ENCODE measurements at places on chromosomes 11 and 22.

DNA sequence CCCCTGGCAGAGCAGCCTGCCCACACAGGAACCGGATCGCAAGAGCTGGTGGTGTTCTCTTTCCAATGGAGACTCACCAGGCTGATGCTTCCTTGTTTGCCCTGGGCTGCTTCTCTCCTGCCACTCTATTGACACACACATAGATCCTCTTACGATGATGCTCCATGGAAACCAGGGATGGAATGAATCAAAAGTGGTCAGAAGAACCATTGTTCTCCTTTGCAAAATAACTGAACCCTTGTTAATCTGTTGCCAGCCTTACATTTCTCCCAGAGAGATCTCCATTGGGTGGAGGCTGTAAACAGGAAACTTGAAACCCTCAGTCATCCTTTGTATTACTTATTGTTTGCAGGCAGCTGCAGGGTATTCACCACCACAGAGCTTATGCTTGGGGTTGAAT, 24.6 kb upstream of the LDLRAD3 start:
- DNase-seq, result peak; percentile 80

GRCh38 chr11:808427-809286, 1.1 kb upstream of the RPLP2 start:
- no peak for DNase-seq

DNA sequence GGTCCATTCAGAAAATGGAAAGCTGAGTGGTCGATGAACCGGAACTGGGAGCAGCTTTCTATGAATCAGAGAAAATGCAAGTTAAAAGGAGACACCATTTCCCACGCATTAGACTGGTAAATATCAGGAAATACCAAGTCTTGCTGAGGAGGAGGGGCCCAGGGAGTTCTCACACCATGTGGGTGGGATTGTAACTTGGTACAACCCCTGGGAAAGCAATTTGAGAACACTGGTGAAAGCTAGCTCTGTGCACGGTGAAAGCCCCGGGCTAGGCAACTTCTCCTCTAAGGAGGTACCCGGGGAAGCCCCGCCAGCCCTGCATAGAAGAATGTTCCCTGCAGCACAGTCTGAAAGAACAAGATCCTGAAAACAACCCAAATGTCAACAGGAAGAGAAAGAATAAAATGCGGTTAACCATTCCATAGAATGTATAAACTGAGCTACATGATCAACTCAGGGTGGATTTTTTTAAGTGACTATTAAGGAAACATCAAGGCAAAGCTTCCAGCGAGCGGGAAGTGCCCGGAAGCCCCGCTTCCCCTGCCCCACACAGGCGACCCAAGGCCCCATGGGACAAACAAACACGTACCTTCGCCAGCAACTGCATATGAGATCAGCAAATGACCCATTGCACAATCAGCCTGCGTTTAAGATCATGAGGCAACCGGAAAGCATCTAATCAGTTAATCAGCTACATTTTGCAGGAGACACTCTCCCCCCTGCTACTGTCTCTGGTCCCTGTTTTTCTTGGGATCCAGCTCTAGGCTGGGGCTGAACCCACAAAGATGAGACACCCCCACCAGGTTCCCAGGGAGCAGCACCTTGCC, 11.3 kb downstream of the SHANK2 start:
- DNase-seq, result peak; percentile 88

DNA sequence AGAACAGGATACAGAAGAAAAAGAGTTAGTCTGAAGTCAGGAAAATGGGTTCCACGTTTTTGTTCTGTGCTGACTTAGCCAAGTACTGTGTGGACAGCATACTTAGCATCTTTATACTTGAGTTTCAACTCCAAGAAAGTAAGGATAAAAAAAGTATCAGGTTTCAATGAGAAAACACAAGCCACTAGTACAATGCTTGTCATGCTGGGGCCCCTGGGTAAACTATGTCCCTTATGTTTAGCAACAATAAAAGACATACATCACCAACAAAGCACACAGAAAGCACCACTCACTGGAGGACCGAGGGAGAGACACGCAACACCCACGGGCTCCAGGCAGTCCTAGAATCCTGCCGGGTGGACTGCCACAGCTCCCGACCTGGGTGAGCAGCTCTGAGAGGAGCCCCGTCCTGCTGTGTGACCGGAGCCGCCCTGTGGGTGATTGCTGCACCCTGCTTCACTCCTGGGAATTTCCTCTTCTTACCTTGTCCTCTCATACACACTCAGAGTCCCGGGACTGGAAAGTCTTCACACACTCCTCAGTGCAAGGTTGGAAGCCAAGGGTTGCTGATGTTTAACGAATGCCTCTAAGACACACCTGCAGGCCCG, 890.5 kb downstream of the BRD1 start:
- DNase-seq, result no peak

- DNase-seq, result no peak
These were observed 1048.4 kb downstream of the TBC1D22A start for GRCh38 chr22:47810505-47811500.

- no peak for DNase-seq
These were observed 6.7 kb upstream of the ARL14EP start for GRCh38 chr11:30316237-30316636.

GRCh38 chr11:87020764-87021365, 16.9 kb upstream of the TMEM135 start:
- peak; percentile 19 for DNase-seq

DNA sequence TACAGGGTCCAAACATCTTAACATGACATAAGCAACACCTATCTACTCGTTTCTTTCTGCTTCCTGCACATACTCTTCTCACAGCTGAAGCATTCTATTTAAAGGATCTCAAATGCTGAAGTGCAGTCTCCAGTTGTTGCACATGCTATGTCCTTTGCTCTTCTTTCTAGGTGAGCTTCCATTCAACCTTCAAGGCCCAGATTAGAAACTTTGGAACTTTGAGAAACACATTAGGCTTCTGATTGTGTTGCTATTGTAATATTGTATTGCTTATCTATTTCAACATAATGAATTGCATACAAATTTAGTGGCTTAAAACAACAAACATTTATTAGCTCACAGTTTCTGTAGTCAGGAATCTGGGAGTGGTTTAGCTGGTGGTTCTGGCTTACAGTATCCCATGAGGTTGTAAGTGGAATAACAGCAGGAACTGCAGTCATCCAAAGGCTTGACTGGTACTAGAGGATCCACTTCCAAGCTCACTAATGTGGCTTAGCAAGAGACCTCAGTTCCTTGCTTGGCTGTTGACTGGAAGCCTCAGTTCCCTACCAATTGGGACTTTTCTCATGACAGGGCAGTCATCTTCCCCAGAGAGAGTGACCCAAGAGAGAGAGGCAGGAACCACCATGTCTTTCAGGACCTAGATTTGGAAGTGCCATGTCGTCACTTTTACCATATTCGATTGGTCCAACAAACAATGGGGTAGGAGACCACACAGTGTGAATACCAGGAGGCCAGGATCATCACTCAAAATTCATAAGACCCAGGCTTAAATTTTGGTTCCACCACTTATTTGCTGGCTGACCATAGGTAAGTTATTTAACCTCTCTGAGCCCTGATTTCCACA, 27.2 kb upstream of the RASSF10 start:
- DNase-seq, result peak; percentile 10

- DNase-seq, result peak; percentile 53
These were observed 2.4 kb downstream of the PAFAH1B2 start for GRCh38 chr11:117146521-117146920.

GRCh38 chr11:98952107-98952506, 68.6 kb upstream of the CNTN5 start:
- no peak for DNase-seq

- no peak for DNase-seq
These were observed 27.1 kb downstream of the KRTAP5-5 start for GRCh38 chr11:1656670-1657069.

- DNase-seq, result peak; percentile 90
These were observed 258.3 kb downstream of the ETS1 start for GRCh38 chr11:128328955-128329551.

DNA sequence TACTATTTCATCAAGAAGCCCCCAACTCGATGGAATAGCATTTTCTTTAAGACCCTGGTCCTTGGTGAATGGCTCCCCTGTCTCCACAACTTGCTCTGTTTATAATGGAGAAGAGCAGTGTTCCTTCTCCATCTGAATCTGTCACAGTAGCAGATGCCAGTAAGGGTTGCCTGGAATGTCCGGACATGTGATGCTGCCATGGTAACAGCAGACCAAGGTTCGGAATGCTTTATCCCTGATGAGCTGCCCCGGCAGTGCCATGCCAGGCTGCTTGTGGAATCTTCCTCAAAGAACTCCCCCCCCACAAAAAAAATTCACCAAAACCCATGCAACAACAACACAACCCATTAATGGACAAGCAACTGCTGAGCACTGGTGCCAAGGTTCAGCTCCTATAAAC, 72.5 kb downstream of the KCNC1 start:
- no peak for DNase-seq

DNA sequence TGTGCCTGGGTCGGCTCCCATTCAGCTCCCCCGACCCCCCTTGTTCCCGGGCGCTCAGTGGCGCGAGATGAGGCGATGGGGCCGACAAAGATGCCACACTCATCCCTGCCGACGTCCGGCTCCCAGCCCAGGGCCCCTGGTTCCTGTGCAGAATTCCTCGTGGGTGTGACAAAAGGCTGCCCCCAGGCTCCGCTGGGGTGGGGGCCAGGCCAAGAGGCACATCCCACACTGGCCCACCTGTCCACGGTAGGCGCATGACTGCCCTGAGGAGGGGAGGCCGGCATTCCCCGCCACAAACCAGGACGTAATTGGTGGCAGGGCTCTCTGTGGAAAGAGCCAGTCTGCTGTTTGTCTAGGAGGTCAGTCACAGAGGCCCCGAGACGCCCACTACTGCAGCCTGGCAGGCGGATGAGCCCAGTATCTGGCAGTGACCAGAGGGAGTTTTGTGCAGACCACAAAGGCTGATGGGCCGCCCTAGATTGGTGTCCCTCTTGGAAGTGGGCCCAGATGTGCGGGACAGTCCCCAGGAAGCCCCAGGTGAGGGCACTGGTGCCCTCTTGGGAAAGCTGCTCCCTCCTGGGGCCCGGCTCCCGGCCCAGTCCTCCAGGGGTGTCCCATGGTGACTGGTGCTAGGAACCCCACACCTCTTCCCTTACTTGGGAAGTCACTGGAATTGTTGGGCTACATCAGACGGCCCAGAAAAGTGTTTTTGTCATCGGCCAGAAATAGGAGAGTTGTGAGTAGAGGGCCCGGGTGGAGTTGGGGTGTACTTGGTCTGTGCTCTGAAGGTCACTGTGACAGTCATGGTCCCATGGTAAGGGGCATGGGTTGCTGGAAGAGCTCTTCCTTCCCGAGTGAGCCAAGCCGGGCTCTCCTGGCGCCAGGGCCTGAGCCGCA, 5.8 kb downstream of the CCND1 start:
- DNase-seq, result no peak

- DNase-seq, result no peak
These were observed 53.1 kb downstream of the OPCML start for GRCh38 chr11:133479209-133479608.

DNA sequence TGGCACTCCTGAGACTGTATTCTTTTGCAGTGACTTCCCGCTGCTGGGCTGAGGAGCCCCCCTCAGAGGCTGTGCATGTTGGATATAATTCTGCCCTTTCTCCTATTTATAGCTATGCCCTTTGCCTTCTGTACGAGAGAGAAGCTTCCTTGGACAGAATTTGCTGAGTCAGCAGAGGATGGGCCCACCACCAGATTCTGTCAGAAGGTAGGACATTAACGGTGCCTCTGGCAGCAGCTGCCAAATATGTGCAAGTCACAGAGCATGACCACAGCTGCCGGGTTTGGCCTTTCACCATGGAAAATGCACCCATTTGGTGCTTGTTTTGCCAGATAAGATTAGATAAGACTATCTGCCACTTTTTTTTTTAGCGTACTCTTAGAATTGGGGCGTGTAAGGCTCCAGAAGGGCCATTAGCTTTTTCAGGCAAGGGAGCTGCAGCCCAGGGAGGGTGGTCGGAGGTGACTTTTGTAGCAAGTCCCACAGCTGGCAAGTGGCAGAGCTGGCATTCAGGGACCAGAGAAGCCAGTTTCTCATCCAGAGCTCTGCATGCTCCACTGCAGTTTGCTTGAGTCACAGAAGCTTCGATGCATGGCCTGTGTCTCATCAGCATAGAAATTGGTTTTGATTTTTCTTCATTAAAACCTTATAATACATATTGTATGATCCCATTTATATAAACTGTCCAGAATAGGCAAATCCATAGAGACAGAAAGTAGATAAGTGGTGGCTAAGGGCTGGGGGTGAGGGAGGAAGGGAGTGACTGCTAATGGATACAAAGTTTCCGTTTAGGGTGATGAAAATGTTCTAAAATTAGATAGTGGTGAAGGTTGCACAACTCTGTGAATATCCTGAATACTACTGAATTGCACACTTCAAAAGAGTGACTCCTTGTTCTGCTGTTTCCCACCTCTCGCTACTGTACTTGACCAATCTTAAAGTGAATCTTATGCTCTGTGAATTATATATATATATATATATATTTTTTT, 15.8 kb downstream of the UPB1 start:
- peak; percentile 85 for DNase-seq

DNA sequence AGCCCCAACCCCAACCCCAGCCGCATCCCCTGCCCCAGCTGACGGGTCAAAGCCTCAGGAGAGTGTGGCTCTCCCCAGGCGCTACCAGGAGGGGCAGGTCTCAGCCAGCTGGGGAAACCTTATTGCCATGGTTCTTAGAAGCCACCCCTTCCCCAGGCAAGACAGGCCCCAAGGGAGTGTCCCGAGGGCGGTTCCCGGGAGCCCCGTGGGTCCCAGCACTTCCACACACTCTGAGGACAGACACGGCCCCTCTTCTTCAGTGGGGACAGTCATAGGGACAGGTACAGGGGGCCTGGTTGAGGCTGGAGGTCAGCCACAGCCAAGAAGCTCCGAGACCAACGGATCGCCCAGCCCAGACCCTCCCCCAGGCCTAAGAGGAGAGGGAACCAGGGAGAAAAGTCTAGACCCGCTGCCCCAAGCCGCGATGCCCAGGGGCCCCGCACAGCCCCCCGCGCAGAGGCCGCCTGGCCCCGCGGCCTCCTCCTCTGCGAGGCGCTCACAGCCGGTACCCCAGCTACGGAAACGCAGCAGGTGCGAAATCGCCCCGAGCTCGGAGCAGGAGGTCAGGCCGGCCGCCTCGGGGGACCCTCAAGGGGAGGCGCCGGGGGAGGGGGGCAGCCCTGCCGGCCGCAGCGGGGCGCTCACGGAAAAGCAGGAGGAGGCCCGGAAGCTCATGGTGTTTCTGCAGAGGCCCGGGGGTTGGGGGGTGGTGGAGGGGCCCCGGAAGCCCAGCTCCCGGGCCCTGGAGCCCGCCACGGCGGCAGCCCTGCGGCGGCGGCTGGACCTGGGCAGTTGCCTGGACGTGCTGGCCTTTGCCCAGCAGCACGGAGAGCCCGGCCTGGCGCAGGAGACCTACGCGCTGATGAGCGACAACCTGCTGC, 2.6 kb downstream of the KLHDC7B start:
- no peak for DNase-seq
